B cell (primary cell): ENCODE measurements at places on chromosomes 12 and 14.

- DNase-seq: no peak
These were observed 272.7 kb downstream of the AEBP2 start for GRCh38 chr12:19712041-19712440.

DNA sequence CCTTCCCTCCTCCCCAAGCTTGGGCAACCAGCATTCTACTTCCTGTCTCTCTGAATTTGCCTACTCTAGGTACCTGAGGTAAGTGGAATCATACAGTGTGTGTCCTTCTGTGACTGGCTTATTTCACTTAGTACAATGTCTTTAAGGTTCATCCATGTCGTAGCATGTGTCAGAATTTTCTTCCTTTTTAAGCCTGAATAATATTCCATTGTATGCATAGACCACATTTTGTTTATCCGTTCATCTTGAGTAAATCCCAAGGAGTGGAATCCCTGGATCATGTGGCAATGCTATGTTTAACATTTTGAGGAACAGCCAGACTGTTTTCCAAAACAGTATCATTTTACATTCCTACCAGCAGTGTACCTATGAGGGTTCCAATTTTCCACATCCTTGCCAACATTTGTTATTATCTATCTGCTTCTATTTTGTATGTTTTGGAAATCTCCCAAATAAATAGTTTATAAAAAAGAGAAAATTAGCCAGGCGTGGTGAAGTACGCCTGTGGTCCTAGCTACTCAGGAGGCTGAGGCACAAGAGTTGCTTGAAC lies 12.4 kb downstream of the HSP90AA1 start:
- DNase-seq: no peak

DNA sequence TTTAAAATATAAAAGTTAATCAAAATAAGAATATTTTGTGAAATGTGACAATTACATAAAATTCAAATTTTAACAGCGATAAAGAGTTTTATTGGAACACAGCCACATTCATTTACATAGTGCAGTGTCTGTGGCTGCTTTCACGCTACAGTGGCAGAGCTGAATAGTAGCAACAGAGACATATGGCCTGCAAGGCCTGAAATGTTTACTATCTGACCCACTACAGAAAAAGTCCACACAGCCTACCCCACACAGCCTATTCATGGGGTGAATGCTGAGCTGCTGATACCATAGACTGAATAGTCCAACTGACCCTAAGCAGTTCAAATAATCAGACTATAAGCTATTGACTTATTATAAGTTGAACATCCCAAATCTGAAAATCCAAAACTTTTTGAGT lies 13.2 kb downstream of the GNS start:
- DNase-seq: no peak

DNA sequence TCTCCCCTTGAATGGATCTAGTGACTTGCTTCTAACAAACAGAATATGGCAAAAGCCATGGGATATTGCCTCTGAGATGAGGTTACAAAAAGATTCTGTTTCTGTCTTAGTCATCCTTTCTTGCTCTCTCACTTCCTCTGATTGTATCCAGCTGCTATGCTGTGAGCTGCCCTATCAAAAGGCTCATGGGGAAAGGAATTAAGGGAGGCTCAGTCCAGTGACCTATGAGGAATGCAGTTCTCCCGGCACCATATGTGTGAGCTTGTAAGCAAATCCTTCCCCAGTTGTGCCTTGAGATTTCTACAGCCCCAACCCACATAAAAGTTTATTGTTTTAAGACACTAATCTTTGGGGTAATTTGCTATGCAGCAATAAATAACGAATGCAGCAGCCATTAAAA lies 183.1 kb downstream of the KLHL28 start:
- DNase-seq: no peak

GRCh38 chr14:102043251-102044025 lies 43.4 kb downstream of the HSP90AA1 start:
- no peak for DNase-seq

GRCh38 chr12:24854908-24855307 lies 94.0 kb downstream of the BCAT1 start:
- DNase-seq: no peak

- DNase-seq: no peak
These were observed 36.3 kb downstream of the IL31 start for GRCh38 chr12:122137681-122138080.

GRCh38 chr14:31419967-31420318 lies 407 bp downstream of the HEATR5A start:
- DNase-seq: no peak

DNA sequence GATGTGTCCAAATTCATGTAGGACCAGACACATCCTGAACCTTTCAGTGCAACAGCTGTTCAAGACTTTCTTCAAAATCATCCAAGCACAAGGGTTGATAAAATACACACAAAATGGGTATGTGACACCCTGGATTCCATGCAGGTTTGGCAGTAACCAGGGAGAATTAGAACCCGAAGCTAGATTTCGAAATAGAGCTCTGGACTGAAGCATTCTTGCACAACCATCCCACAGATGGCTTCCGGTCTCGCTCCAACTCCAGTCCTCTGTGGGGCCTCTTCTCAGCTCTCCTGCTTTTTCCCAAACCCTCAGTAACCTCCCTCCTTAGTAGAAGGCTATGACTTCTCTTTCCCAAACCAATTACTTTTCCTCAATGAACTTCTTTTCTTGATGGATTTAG lies 171.3 kb downstream of the TTC7B start:
- no peak for DNase-seq

DNA sequence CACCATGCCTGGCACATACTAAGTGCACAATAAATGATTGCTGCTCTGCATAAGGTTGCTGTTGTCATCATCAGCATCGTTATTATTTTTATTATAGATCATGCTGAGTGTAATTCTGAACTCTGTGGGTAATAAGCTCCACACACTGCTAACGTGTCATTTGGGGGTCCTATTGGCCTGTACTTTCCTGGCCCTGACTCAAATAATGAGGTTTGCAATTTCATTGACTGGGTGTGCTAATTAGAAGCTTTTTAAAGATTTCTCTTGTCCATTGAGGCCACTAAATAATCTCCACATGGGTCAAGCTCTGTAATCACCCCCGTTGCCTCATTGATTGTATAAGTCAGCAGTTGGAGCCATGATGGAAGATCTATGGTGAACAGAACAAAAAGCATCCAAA lies 320.8 kb upstream of the TMPO start:
- DNase-seq: no peak

GRCh38 chr14:68182492-68182891 lies 362.9 kb downstream of the RAD51B start:
- peak; percentile 7 for DNase-seq

GRCh38 chr14:31326111-31326510 lies 94.2 kb downstream of the HEATR5A start:
- DNase-seq: peak; percentile 2

- DNase-seq: no peak
These were observed 73.2 kb downstream of the MYRFL start for GRCh38 chr12:69898236-69898635.

DNA sequence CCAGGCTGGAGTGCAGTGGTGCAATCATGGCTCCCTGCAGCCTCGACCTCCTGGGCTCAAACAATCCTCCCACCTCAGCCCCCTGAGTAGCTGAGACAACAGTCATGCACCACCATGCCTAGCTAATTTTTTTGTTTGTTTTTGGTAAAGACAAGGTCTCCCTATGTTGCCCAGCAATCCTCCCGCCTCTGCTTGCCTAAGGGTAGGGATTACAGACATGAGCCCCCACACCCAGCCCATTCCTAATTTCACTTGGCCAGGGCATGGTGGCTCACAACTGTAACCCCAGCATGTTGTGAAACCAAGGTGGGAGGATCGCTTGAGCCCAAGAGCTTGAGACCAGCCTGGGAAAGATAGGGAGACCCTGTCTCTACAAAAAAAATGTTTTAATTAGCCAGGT lies 9.1 kb downstream of the DAD1 start:
- no peak for DNase-seq

GRCh38 chr14:79584679-79585078 lies 626.6 kb downstream of the DIO2 start:
- DNase-seq: no peak

DNA sequence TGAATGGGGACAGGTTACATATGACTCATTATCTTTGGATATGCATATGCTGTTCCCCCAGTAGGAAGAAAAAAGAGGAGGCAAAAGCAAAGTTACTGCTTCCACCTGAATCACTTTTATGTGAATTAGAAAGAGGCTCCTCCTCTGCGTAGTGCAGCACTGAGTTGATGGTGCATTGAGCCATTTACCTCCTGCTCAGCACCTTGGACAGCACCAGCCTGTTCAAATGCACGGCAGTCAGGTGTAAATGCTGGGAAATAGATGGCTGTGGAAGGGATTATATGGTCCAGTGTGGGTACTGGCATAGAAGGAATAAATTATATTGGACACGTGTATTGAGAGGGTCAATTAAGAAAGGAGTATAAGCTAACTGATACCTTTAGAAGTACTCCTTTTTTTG lies 541.9 kb upstream of the SEL1L start:
- no peak for DNase-seq

- no peak for DNase-seq
These were observed 424.8 kb downstream of the RAD51B start for GRCh38 chr14:68244262-68244980.

- DNase-seq: no peak
These were observed 84.8 kb upstream of the FICD start for GRCh38 chr12:108430245-108430644.

GRCh38 chr12:109619002-109619604 lies 45.5 kb downstream of the MVK start:
- no peak for DNase-seq
